Articular chondrocyte of knee joint (primary cell): ENCODE measurements at places on chromosomes 6 and 20. TPM values are rescaled to one million over a fixed set of nuclear protein-coding genes. Genes with fewer than 3 reads are reported as not detected.

Gene BIRC7
- total RNA-seq, result not detected in 2 replicates

Gene RIPPLY2
- under 0.01 and 0.43 TPM in 2 replicates for total RNA-seq

Gene SUPT3H
- total RNA-seq, result 5.7 and 6.6 TPM in 2 replicates

Gene TGM3
- total RNA-seq, result 0.39 and 0.43 TPM in 2 replicates

Gene TDRD6
- 0.52 and 1.1 TPM in 2 replicates for total RNA-seq

Gene ZSWIM3
- total RNA-seq, result 7.2 and 9.6 TPM in 2 replicates

Gene C6orf15
- not detected in 2 replicates for total RNA-seq

Gene PTGIS
- 40.6 and 42.8 TPM in 2 replicates for total RNA-seq

Gene FAM83C
- under 0.01 and 0.11 TPM in 2 replicates for total RNA-seq

Gene ARFGEF3
- total RNA-seq, result 6.5 and 8.2 TPM in 2 replicates

Gene EYA4
- 0.26 and 0.32 TPM in 2 replicates for total RNA-seq

Gene HLA-DOA
- total RNA-seq, result 0.11 TPM in 1 of 2 replicates, not detected in the other

Gene C20orf202
- total RNA-seq, result not detected in 2 replicates

Gene PRRC2A
- total RNA-seq, result 49.4 and 57.4 TPM in 2 replicates

Gene GNRH2
- total RNA-seq, result 0.22 TPM in 1 of 2 replicates, not detected in the other

Gene CFAP61
- not detected in 2 replicates for total RNA-seq

Gene TSHZ2
- under 0.01 and 0.43 TPM in 2 replicates for total RNA-seq

Gene PTCHD4
- total RNA-seq, result 0.13 and 0.54 TPM in 2 replicates
